Stimulated activated CD8-positive, alpha-beta memory T cell treated with anti-CD3 and anti-CD28 coated beads, Interleukin-4, amount 100 ng/mL, for 24 hours (primary cell): ENCODE measurements at places on chromosomes 13 and 19.
A peak's percentile ranks its signal among the peaks of the same experiment; 100 is the strongest.

GRCh38 chr19:13212759-13213330 lies 62.6 kb downstream of the IER2 start:
- peak; percentile 56 for DNase-seq

DNA sequence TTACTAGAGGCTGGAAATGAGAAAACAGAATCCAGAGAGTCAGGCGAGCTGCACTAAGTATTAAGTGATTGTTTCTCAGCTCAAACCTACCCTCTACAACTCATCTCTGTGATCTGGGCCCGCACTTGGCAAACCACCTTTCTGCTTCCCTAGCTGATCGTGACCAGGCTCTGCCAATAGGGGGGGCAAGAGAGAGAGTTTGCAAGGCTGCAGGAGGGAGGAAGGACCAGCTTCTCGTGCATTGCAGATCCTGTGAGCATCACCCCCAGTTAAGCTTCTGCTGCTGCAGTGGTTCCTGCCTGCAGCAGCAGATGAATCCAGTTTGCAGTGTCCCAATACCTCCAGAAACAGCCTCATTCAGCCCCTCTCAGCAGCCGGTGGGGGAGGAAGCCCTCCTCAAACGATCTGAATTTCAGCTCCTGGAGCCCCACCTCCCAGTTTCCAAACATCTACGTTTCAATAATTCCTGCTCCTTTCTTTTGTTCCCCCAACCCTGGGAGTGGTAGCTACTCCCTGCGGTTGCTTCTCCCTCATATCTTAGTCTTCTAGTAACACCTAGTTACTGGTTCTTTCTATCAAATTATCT lies 20.0 kb downstream of the XRCC1 start:
- peak; percentile 73 for DNase-seq

- DNase-seq: no peak
Observed at GRCh38 chr13:66513728-66514127, 716.4 kb downstream of the PCDH9 start.

DNA sequence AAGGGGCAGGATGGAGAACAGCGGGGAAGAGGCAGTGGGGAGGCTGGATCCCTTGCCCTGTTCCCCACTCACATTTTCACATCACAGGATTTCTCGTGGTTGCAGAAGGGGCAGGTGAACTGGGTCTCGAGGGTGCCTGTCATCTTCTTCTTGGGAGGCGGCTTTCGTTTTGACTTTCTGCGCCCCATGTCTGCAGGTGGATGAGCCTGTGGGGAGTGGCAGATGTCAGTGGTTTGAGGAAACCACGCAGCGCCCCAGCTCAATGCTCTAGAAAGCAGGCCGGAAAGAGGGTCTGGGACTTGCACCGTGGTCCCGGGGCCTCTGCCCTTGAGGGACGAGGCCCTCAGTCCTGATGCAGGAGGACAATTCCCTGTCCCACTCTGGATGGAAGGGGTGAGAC lies 4.9 kb downstream of the ELOF1 start:
- no peak for DNase-seq

DNA sequence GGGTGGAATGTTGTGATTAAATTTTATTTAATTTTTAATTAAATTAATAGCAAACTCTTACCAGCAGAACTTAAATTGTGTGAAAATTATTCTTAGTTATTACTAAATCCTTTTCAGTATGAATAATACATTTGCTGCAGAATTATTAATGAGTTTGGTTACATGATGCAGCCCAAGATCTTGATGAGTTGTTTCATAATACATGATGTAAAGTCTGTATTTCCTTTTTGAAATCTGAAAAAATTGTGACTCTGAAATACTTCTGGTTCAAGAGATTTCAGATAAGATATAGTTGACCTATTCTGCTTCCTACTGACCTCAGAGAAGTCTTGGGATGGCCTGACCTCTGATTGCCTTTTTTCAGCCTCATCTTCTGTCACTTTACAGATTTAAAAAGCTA lies 11.1 kb downstream of the SAE1 start:
- no peak for DNase-seq

DNA sequence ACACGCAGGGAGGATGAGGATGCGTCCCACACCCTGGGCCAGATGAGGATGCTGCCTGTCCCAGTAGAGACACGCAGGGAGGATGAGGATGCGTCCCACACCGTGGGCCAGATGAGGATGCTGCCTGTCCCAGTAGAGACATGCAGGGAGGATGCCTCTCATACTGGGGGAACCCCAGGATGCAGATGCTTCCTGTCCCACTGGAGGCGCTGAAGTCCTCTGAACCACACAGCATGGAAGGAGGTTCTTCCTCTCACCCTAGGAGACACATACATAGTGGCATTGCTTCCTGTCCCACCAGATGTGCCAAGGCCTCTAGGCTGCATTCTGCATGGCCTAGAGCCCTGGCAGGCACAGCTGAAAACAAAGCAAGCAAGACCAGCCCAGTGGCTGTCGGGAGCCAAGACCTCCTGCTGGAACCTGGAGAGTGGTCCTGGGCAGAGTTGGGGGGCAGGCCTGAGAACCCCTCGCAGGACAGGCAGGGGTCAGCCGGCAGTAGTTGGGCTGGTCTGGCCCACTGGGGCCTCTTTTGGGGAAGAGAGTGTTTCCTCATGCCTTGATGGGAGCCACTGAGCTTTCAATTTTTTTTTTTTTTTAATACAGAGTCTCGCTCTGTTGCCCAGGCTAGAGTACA lies 4.3 kb downstream of the HPN start:
- no peak for DNase-seq

- peak; percentile 53 for DNase-seq
Observed at GRCh38 chr19:50368649-50369570, 3.5 kb upstream of the NAPSA start.

- DNase-seq: no peak
Observed at GRCh38 chr13:20121159-20121525, 39.7 kb downstream of the GJA3 start.

DNA sequence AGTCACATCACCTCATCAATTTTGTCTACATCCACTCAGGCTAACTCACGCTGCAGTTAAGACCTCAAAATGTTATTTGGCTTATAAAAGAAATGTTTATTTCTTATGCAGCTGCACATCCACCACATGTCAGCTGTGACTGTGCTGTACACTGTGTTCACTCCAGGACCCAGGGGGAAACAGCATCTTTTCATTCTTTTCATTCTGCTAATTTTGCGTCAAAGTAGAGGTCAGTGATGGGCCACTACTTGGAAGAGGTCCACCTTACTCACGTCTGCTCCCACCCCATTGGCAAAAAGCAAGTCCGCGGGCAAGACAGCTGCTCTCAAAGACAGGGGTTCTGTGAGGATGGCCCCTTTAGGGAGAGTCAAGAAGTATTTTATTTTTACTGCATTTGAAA lies 4.5 kb upstream of the DCT start:
- DNase-seq: no peak

DNA sequence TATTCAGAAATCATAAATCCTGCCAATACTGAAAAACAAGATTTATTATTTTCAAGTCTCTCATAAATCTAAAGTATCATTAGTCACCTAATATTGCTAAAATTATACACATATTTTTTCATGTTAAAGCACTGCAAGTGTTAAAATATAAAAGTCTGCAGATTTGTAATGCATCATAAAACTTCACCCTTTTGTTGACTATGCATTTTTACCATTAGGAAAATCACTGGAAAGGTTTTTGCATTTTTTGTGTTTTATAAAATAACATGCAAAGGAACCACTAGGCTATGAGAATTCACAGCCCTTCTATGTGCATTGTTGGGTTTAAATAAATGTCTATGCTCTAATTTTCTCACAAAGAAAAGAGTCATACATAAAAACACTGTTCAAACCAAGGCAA lies 407.3 kb downstream of the DACH1 start:
- no peak for DNase-seq

GRCh38 chr13:84917252-84917878 lies 881.9 kb downstream of the SLITRK6 start:
- no peak for DNase-seq

- DNase-seq: no peak
Observed at GRCh38 chr13:27965740-27966640, 3.1 kb downstream of the CDX2 start.

DNA sequence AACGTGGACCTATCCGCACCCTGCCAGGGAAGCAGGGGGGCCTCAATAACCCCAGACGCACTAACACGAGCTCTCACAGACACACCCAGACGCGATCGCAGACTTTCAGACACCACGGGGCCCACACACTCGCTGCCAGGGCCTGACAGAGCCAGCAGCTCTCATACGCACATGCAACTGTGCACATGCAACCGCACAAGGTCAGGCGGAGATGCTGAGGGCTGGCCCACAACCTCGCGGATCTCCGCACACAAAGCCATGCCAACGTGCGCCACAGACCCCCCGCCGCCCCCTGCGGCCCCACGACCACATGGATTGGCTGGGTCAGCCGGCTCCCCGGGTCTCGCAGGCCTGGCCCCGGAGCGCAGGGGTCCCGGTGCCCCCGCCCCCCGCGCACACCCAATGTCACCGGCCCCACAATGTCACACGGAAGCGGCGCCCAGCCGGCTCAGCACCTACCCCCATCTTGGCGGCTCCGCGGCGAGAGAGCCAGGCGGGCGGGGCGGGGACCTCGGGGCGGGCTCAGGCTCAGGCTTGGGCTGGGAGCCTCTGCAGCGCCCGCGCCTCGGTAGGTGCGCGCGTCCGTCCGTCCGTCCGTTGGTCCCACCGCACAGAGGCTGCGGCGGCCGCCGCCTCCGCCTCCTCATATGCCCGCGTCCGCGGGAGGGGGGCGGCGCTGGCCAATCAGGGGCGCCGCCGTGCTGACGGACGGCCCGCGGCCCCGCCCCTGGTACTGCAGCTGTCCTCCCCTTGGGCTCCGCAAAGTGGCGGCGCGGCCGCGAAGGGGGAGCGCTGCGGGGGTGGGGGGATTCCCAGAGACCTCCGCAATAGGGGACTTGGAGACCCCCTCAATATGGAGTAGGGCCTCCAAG lies at the start of gene ATP1A3:
TSS of gene ATP1A3 (minus strand) at position 619 of the 872 bp plus-strand sequence. CDS start at position 465, 154 bp downstream.
- peak; percentile 56 for DNase-seq

DNA sequence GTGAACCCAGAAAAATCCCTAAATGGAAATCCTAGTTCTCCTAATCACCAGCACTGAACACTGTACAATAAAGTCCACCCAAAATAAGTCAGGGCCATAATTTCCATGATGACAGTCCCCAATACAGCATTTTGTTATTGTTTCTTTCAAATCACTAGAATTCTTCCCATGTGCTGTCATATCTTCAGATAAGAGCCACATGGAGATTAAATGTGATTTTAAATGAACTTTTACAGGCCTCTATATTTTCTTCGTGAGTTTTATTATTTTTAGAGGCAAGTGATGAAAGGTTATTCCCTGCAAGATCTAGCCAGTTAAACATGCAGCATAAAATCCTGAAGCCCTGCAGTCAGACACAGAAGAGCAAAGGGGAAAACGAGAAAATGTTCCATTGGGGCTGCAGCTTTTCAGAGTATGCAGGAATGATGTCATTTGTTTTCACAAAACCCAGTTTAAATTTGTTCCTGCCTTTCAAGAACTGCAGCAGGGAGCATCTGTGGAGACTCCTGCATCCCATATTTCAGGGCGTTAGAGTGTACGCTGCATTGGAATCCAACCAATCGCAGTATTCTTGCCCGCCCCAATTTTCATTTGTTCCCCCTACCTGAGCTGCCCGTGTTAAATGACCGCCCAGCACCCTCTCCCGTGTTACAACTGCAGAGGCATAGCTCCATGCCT lies 167.2 kb upstream of the KLF12 start:
- no peak for DNase-seq

DNA sequence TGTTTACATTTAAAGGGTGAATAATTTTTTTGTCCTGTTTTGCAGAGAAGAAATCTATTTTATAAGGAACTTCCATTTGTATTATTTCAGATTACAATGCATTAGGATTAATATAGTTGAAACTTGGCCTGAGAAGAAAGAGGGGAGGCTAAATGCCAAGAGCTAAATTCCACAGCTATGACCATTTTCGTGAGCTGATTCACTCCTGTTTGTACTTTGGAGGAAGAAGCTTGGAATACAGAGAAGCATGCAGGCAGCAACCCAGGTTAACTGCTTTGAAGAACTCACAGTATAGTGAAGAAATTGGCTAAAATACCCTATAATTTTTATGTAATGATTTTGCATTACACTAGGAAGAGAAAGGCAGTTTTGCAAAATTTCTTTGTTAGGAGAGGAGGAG lies 309.4 kb upstream of the KLF12 start:
- no peak for DNase-seq

DNA sequence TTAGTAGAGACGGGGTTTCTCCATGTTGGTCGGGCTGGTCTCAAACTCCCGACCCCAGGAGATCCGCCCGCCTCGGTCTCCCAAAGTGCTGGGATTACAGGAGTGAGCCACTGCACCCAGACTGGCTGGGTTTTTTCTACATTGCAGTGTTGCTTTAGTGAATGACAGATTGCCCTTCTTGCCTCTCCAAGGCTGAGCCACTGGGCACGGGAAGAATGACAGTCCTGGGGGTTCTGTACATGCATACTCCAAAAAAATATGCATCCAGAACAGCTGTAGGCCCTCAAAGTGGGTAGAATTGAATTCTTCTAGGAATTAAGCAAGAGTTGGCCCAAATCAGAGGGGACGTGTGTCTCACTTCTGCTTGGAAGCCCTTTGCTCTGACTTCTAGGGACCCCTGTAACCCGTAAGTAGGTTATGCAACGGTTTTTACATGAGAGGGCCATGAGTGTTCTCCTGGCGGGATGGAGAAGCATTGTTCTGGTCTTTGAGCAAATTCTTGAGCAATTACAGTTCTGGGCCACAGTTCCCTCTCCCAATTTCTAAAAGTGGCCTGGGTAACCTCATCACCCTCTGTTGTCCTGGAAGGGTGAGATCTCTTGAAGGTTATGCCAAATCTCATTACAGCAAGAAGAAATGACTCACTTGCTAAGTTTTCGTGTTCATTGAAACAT lies 3.6 kb downstream of the ACTN4 start:
- no peak for DNase-seq

DNA sequence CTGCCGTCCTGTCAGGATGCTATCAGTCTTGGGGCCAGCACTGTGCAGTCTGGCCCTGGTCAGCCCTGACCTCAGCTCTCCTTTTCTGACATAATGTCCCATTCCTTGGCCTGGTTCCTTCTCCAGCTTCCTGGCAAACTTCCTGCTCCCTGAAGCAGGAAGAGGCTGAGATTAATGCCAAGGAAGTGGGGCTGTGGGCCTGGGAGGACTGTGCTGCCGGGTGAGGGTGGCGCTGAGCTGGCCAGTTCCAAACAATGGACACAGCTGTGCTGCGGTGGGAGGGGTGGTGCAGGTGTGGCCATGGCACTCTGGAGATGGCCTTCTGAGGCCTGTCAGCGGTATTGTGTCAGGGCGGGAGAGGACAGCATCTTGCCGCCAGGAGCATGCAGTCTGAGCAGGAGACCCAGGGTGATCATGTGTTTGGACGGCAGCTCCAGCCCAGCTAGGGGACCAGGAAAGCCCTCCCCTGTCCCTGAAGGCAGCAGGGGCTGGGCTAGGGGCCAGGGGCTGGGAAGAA lies 30.9 kb downstream of the TUBA3C start:
- no peak for DNase-seq
